ENCODE measurements at places on chromosomes 2 and 18. TPM values are rescaled to one million over a fixed set of nuclear protein-coding genes. Genes with fewer than 3 reads are reported as not detected.
A peak's percentile ranks its signal among the peaks of the same experiment; 100 is the strongest.

MSTN gene
- not detected for total RNA-seq

XIRP2 gene
- total RNA-seq: not detected

ZNF2 gene
- 4.4 TPM for total RNA-seq

GRCh38 chr2:60840880-60841279 lies 40.5 kb upstream of the REL start:
- DNase-seq: peak; percentile 13

DNA sequence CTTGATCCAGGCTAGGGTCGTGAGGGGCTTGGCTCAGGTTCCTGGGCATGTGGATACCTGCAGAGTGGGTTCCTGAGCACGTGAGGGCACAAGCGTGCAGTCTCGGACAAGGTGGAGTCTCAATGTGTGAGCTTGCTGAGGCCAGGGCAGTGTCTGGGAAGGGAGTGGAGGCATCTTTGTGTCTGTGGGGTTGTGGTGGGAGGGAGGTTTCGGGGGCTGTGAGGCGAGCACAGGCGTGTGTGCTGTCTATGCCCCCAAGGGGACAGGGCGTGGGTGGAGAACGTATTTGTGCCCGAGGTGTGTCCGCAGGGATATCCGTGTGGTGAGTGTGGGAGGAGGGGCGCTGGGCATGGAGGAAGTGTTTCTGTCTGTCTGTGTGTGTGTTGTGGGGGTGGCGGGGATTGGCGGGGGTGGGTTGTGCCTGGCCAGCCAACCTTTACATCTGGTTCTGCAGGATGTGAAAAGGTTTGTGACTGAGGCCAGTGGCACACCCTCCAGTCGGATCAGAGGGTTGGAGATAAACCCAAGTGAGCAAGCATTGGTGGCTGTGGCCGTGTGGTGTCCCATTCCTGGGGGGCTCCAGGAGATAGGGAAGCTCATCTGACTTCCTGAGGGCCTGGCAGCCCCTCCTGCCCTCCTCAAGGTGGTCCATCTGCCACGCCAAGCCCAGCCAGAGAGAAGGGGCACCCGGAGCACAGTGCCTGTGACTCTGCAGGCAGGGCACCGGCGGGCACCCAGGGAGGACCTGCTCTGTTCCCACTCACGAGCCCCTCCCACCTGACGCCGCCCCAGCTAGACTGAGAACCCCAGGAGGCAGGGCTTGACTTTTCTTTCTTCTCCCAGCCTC lies 57.1 kb downstream of the ZFP36L2 start:
- DNase-seq: peak; percentile 31

- no peak for DNase-seq
Measured at GRCh38 chr2:8149985-8150539, 531.8 kb upstream of the ID2 start.

DNA sequence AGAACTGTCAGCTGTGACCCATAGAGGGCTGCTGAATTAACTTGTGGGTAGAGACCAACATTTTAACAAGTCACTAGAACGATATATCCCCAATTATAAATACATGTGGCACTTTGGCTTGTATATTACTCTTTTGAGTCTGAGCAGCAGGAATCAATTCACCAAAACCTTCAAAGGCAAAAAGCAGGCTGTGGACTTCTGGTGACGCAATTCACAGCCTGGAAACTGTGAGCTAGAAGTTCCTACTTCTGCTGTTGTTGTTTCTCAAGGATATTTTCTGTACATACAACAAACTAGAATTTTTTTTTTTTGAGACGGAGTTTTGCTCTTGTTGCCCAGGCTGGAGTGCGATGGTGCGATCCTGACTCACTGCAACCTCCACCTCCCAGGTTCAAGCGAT lies 37.3 kb downstream of the PTCD3 start:
- no peak for DNase-seq

DNA sequence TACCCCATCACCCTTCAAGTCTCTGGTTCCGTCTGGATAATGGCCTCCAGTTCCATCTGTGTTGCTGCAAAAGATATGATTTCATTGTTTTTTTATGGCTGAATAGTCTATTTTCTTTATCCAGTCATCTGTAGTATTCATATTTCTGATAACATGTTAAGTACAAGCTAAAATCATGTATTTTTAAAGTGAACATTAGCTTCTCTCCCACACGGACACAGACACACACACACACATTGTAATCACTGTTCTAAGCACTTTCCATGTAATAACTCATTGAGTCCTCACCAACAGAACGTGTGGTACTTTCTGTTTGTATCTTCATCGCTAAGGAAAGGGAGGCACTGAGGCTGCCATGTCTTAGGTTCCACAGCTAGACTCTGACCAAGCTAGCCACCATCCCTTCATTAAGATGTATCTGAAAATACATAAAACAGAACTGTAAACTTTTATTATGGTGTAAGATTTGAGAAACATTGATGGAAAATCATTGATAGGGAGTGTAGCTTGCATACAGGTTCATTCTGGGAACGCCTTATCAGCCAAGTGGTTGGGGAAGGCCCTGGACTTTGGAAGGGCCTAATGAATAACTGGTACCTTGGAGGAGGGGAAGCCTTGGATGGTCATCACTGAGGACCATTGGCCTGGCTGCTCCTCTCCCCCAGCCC lies 8.1 kb downstream of the NCK2 start:
- no peak for DNase-seq

GRCh38 chr2:124289615-124290014 lies 264.5 kb downstream of the CNTNAP5 start:
- DNase-seq: no peak

DNA sequence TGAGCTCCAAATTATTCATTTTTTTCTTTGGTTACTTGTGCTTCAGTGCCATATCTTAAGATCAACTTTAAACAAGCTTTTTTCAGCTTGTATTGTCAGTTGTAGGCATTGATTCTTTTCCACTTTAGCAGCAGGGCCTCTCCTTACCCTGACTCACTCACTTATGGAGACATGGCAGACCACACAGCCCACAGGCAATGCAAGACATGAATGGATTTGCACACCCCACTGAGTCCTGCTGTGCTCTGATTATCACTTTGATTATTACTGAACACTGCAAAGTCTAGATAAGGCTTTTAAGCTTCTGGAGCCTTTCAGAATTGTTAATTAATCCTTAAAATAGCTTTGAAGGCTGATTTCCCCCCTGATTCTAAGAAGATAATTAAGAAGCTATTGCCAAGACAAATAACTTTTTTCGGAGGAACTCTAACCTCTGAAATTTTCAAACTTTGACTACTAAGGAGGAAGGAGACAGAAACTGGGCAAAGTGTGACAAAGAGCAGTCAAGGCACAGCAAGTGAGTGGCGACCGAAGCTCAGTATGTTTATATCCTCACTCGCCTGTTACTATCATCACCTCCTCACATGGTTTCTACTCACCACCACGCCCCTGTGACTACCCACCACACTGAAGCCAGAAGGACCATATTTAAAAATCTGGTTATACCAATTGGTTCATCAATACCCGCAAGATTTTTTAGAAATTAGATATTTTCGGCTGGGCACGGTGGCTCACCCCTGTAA lies 43.3 kb downstream of the CACNB4 start:
- DNase-seq: no peak

GRCh38 chr18:75221397-75221796 lies 10.8 kb downstream of the TSHZ1 start:
- DNase-seq: no peak

GRCh38 chr2:144350151-144350802 lies 169.6 kb downstream of the ZEB2 start:
- DNase-seq: no peak

DNA sequence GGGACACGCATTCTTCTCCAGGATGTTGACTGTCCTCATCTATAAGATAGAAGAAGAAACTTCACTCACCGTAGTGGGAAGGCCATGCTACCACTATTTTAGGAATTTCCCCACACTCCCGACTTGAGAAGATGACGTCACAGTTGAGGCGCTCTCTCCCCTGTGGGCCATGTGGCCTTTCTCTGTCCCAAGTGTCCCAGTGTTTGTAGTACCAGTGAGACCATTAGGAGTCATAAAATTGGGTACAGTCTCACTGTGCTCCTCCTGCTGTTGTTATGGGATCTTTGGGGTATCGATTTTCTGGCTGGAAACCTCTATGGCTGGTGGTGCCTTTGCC lies 7.2 kb upstream of the SNTG2 start:
- DNase-seq: no peak

GRCh38 chr2:232273903-232274643 lies 104.5 kb upstream of the ALPP start:
- DNase-seq: no peak

DNA sequence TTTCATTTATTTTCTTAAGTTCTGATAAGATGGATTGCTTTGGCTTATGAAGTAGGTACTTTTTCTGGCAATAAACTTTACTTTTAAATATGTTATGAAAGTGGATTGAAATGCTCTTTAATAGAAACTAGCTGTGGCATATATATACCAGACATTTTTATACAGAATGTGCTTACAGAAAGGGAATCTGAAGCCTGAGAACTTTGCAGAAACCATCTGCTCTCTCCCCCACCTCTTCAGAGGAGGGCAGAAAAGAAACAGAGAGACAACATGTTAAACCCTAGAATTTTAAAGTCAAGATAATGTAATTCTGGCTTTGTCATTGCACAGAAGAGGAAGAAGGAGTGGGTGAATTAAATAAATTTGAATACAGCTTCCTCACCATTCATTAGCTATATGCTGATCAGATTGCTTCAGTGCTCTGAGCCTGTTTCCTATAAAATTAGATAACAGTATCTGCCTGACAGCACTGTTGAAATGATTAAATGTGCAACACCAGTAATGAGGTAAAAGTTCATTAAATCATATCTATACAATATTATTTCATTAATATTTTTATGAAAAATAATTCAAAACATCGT lies 247.3 kb downstream of the CNTNAP5 start:
- DNase-seq: no peak

Measured in activated CD4-positive, alpha-beta T cell treated with anti-CD3 and anti-CD28 coated beads, Interleukin-2, amount 10 ng/mL, durations not matched to agents 7 days and 5 days (primary cell).